Ascending aorta (tissue), 2 donors: ENCODE measurements at places on chromosomes 12 and 14. TPM values are rescaled to one million over a fixed set of nuclear protein-coding genes. Genes with fewer than 3 reads are reported as not detected.

The KANSL2 gene
- 30.1 TPM for total RNA-seq

The KRT85 gene
- not detected for total RNA-seq

DNA sequence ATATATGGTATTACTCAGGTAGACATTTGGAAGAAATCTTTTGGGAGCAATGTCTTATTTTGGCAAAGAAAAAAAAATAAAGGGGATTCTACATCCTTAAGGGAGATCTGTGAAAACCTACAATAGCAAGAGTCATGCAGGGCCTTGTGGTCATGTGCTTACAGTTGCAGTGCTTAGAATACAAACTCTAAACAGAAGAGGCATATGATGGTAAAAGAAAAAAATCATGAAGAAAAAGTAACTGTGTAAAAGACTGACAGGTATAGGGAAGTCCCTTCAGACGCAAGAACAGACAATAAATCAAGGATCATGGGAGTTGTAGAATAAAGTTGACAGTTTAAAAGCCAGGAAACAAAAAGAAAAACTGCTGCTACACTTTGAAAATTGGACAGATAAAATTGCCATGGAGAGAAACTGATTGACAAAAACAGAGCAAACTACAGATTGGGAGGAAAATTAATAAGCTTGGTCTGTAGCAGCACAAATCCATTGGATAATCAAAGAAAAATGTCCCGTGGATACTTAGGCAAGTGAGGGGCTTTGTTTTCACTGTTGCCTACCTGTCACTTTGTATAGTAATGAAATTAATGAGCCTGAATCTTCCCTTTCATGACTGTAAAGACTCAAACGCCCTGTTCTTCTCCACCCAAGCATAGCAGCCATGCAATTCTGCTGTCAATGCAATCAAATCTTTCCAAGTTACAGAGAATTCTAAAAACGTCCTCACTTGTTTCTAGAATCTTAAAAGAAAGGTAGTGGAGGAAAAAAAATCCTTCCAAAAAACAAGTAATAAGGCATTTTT lies 402.0 kb downstream of the SYT1 start:
- no peaks in the 10 kb centered on the region for H3K27me3 ChIP-seq
- no peaks in the 10 kb centered on the region for H3K4me1 ChIP-seq
- DNase-seq, result no peak
- H3K4me3 ChIP-seq, result no peak overlapping the region

DNA sequence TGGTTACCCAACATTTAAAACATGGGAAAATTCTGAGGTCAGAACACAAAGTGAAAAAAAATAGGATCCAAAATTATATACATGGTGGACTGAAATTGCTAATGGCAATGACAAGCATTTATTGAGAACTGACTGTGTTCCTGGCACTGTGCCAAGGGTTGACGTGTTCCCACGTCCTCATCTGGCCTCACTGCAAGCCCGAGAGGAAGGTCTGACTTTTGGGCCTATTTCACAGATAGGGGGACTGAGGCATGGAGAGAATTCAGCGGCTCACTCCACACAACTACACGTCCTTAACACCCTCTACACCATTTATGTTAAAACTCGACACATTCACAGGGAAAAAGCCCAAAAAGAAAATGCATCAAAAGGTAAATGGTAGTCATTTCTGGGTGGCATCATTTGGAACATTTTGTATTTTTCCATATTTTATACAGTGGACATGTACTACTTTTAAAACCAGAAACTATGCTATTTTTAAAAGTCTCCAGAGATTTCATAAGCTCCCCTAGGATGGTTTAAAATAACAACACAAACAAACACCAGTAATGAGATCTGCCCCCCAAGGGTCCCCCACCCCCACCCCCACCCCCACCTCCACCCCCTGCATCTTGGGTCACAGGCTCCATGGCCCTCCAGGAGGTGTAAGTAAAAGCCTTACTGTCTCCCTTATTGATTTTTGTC lies 27.7 kb downstream of the CLMN start:
- DNase-seq, result no peak
- H3K4me1 ChIP-seq, result no peaks in the 10 kb centered on the region
- H3K27ac ChIP-seq, result no peak overlapping the region

DNA sequence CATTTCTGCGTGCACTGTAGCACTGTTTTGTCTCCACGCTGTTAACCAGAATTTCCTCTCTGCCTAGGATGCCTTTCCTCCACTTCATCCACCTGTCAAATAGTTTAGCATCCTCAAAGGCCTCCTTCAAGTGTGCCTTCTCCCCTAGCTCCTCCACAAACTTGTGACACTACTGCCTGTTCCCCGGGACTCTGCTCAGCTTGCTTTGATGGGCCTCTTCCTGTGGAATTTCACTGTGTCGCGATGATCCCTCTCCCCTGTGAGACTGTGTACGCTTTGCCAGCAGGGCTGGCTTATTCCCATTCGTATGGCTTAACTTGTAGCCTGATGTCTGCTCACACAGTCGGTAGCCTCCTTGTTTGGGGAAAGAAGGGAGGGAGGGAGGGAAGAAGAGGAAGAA lies 426.8 kb downstream of the VRK1 start:
- no peaks in the 10 kb centered on the region for H3K27me3 ChIP-seq
- H3K4me1 ChIP-seq, result no peaks in the 10 kb centered on the region
- no peak for DNase-seq

- H3K36me3 ChIP-seq, result peaks cover 34% of the 10 kb centered on the region
- no peaks in the 10 kb centered on the region for H3K27me3 ChIP-seq
- H3K27ac ChIP-seq, result peak overlapping the region; percentile 85
- DNase-seq, result no peak
Measured at GRCh38 chr12:110379631-110380030, 23.9 kb downstream of the ANAPC7 start.

- H3K27ac ChIP-seq, result no peak overlapping the region
- DNase-seq, result no peak
- no peaks in the 10 kb centered on the region for H3K36me3 ChIP-seq
- H3K4me3 ChIP-seq, result no peak overlapping the region
Measured at GRCh38 chr12:117073611-117074010, 25.6 kb downstream of the TESC start.
